ENCODE measurements at places on chromosomes 4 and X.

GRCh38 chr4:8908206-8908893, 36.7 kb upstream of the HMX1 start:
- no peak for DNase-seq

- no peak for DNase-seq
These were observed 273.4 kb downstream of the HS3ST1 start for GRCh38 chr4:11155208-11155867.

DNA sequence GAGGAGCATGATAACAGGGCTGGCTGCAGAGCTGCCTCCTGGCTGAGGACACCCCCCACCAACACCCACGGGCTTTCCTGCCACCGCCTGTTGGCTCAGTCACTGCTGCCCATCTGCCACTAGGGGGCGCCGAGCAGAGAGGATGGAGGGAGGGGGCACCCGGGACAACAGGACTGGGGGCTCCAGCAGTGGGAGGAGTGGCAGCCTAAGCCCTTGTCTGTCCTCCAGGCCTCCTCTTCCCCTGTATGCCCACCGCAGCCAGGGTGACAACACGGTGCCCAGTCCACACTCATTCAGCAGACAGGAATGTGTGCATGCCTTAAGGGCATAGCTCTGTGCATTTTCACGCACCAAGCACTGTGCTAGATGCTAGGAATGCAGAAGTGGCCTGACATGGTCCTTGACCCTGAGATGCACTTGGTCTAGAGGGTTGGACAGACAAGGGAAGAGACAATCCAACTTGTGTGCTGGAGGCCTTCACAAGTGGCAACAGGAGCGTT, 149.9 kb downstream of the AMMECR1 start:
- no peak for DNase-seq

- no peak for DNase-seq
These were observed 79.1 kb downstream of the FAT4 start for GRCh38 chr4:125393825-125394224.

DNA sequence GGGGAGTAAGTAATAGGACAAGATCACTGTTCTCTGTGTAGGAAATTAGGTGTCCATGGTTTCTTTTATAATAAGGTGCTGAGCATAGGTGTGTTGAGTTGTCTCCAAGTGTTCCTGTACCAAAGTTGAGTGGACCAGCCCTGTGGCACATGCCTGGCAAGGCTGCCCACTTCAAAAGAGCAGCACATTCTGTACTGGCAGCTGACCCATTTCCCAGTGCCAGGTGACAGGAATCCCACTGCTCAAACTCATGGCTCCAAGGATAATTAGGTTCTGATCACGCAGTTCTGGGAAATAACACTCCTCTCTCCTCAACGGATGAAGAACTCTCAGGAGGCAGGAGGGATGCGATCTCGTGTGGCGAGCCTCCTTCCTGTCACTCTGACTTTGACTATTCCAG, 12.8 kb upstream of the LGI2 start:
- DNase-seq = no peak

- no peak for DNase-seq
These were observed 881.0 kb downstream of the PCDH18 start for GRCh38 chr4:136651278-136651667.

- DNase-seq = no peak
These were observed 51.9 kb upstream of the USP9X start for GRCh38 chrX:41033299-41033698.

DNA sequence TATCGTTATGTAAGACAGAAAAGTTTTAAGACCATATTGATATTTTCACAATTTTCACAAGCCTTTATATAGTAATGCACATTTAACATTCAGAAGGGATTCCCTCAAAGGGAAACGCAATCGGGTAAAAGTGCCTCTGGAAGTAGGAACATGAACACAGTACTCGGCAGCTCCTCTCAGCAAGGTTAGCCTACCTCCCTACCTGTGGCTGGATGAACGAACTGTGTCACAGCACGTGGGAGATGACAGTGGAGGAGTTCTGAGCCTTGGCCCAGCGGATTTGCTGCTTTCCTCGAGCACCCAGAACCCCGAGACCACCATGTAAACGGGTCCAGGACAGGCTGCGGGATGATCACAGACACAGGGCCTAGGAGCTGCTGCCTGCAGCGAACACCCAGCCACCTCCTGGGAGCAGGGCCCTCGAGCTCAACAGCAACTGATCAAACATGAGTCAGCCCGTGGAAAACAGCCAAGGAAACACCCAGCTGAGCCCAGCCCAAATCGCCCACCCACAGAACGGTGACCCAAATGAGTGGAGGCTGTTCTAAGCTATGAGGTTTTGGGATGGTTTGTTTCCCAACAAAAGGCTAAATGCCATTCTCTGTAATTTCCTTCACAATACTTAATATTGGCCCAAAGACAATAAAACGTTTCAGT, 30.4 kb downstream of the FAT1 start:
- no peak for DNase-seq

- DNase-seq = peak; percentile 25
These were observed 1.2 kb downstream of the CPEB2 start for GRCh38 chr4:15003401-15003890.

DNA sequence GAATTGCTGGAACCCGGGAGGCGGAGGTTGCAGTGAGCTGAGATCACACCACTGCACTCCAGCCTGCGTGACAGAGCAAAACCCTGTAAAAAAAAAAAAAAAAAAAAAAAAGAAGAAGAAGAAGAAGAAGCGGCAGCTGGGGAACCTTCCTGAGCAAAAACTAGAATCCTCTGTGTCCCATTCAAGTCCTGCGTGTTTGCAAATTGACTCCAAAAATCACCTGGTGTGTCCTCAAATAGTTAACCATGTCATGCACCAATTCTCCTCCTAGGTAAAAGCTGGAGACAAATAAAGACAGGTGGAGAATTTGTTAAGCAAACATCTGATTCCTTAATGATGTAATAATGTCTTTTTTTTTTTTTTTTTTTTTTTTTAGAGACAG, 31.9 kb upstream of the ASMTL start:
- no peak for DNase-seq

DNA sequence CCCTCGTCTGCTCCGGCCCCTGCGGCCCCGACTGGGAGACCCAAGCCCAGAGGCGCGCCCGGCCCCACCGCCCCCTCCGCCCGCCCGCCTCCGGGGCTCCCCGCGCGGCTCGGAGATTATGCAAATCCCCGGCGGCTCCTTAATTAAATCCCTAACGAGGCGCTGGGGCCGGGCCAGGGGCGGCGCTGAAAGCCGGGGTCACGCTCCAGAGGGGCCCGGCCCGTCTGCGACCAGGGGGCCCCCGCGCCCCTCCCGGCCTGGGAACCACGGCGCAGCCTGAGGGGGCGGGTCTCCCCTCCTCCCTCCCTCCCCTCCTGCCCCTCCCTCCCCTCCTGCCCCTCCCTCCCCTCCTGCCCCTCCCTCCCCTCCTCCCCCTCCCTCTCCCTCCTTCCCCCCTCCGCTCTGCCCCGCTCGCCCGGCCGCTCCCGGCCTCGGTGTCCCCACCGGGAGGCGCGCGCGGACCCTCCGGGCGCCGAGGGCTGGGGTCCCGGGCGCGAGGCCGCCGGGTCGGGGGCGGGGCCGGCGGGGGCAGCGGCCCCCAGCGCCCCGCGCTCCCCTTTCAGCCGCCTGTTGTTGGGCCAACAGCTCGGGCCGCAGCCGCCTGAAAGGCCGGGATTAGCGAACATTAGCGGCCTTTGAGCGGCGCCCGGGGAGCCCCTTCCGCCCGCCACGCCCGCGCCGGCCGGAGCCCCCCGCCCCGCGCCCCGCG, 25.9 kb upstream of the FGFR3 start:
- DNase-seq = no peak

- no peak for DNase-seq
These were observed 33.4 kb downstream of the GATB start for GRCh38 chr4:151727365-151727764.

DNA sequence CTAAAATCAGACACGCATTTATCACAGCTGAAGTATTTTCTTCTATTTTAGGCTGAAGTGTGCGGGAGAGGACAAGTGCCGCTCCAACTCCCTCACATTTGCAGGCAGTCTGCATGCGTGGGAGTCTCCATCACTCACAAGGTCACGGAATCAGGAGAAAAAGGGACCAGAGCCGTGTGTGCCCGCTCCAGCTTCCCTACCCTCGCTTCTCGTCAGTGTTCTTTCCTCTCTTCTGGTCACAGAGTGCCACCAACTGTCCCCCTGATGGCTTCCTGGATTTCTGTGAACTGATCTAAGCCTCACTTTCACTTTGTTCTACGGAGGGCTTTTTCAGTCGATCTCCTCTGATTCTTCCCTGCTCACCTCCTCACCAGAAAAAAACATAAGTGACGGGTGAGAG, 407.4 kb upstream of the AADAT start:
- peak; percentile 12 for DNase-seq

DNA sequence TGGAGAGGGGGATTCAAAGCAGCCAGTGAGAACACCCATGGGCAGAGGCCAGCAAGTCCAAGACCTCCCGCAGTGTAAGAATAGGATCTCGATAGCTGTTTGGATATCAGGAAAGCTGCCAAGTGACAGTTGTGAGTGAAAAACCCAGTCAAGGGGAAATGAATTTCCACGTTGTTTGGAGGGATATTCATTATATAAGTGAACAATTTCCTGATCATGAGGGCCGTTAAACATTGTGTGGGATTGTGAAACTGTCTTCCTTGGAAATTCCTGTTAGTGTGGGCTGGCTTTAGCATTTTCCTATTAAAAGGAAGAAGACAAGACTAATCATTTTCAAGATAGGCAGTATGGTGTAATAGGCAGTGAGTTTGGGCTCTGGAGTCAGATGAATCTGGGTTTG, 15.0 kb downstream of the CLDN2 start:
- DNase-seq = no peak

GRCh38 chr4:185235843-185236503, 26.6 kb downstream of the SNX25 start:
- no peak for DNase-seq

DNA sequence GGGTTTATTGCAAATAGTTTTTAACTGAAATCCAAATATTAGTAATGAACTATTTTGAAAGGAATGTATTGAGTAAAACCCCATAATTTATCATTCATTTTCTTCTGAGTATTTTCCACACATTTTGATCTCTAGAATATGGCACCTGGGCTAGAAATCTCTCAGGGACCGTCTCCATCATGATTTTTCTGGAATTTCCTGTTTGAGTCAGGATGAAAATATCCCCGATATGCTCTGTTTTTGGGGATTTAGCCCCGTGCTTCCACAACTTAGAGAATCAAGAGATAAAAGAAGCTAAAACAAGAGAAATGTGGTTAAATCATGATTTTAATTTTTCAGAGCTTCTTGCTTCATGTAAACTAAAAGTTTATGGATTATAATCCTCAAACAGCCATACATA, 114.2 kb downstream of the SPCS3 start:
- no peak for DNase-seq
